ENCODE measurements at places on chromosomes 2 and 18. TPM values are rescaled to one million over a fixed set of nuclear protein-coding genes. Genes with fewer than 3 reads are reported as not detected.

DNA sequence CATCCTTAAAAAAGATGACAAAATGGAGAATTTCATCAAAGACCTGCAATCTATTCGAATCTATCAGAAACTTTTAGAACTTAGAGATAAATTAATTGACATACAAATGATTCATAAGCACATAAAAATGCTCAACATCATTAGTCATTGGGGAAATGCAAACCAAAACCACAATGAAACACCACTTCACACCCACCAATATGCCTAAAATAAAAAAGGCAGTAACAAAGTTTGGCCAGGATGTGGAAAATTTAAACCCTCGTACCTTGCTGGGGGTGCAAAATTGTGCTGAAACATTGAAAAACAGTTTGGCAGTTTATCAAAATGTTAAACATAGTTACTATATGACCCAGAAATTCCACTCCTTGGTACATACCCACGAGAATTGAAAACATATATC is 11.5 kb upstream of the EIF2AK3 start:
- no peak for DNase-seq

DNA sequence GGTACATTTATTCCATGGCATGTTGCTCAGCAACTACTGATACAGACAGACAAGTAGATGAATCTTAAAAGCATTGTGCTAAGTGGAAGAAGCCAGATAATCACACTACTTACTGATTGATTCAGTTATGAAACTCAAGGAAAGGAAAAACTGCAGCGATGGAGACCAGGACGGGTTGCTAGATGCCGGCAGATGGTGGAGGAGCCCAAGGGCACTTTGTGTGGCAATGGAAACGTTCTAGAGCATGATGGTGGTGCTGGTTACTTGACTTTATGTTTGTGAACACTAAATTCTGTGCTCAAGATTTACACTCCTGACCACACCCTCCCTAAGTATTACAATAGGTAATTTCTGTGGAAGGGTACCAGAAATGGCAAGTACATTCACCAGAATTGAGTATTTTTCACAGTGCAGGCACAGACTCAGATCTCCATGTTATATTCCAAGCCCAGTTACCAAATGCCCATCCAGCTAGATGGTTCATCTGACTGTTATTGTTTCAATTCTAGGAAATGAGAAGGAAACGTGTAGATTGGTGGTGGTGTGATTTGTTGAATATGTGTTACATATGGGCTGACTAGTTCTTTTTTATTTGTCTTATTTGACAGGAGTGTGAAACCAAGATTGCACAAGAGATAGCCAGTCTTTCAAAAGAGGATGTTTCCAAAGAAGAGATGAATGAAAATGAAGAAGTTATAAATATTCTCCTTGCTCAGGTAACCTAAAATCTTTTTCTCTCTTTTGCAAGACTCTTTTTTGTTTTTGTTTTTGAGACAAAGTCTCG is 55.1 kb downstream of the RALBP1 start:
- no peak for DNase-seq

DNA sequence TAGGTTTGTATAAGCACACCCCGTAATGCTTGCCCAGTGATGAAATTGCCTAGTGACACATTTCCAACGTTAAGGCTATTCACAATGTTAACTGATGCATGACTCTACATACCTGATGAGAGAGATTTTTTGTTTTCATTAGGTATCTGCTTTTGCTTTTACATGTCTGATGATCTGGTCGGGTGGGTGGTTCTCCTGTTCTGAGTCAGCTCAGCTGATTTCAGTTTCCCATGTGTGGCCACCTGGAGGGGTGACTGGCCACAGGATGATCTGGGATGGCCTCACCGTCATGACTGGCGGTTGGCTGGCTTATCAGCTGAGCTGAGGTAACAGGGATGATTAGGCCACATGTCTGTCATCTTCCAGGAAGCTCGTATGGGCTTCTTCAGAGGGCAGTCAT is 33.8 kb upstream of the ACYP2 start:
- no peak for DNase-seq

SERPINB12 gene
- not detected for total RNA-seq

SYT4 gene
- total RNA-seq: not detected

MARCO gene
- not detected for total RNA-seq

DNA sequence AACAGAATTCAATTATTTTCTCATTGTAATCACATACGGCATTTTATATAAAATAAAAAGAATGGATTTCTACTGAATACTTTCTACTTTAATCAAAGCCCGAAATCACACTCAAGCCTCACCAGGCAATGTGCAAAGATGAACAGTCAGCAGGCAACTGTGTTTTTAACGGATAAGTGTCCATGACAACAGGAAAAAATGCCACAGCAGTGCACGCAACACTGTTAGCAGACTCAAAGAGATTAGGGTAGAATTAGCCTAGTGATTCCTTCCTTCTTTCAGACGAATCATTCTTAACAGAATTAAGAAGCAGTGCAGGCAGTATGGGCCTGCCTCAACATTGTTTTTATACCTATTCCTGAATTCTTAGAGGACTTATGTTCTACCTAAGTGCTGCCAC is 135.6 kb downstream of the CDH2 start:
- no peak for DNase-seq

DNA sequence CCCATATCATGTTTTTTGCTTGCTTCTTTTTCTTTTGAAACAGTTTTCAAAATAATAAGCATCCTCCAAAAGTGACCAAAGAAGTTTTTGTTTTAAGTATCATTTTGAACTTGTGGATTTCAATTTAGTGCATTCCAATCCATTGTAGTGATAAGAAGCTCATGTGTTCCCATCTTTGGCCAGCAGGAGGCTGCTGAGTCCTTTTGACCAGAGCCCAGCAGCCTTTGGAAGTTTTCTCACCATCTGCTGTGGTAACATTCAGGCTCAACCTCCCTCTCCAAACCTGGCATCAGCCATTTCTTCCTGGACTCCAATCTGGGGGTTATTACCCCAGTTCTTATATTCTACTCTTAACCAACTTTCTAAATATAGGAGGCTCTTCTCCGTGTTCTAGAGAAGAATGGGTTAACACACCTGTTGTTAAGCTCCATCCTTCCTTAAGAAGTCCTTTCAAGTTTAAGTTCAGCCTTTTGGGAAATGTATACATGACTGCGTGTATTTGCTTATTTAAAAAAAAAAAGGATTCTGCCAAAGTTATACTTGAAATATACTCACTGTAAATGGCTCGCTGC is 39.0 kb upstream of the MAL start:
- DNase-seq: no peak

GCC2 gene
- total RNA-seq: 97.3 TPM

IL1A gene
- total RNA-seq: not detected

- no peak for DNase-seq
Observed at GRCh38 chr18:80210312-80211083, 36.8 kb downstream of the PARD6G start.

ACTG2 gene
- total RNA-seq: not detected
